ENCODE measurements at places on chromosomes 7 and 10.

GRCh38 chr7:22632674-22633073 lies 94.3 kb upstream of the IL6 start:
- no peak for DNase-seq

DNA sequence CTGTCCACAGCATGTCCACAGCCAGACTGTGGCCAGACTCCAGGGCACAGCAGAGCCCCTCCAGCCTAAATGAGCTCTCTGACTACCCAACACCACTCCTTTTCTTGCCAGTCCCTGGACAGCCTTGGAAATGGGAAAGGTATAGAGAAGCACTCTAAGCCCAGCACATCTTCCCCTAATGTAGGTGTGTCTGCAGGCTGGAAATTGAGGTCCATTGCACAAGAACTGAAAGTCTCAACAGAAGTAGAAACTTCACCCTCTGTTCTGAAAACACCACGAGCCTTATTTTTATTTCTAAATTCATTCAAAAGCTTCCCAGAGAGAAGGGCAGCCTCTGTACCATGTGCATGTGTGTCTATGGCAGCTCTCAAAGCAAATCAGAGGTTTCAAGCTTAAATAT lies 3.7 kb upstream of the KCNMA1 start:
- no peak for DNase-seq

- no peak for DNase-seq
These were observed 708 bp downstream of the KLHDC10 start for GRCh38 chr7:130070861-130071622.

DNA sequence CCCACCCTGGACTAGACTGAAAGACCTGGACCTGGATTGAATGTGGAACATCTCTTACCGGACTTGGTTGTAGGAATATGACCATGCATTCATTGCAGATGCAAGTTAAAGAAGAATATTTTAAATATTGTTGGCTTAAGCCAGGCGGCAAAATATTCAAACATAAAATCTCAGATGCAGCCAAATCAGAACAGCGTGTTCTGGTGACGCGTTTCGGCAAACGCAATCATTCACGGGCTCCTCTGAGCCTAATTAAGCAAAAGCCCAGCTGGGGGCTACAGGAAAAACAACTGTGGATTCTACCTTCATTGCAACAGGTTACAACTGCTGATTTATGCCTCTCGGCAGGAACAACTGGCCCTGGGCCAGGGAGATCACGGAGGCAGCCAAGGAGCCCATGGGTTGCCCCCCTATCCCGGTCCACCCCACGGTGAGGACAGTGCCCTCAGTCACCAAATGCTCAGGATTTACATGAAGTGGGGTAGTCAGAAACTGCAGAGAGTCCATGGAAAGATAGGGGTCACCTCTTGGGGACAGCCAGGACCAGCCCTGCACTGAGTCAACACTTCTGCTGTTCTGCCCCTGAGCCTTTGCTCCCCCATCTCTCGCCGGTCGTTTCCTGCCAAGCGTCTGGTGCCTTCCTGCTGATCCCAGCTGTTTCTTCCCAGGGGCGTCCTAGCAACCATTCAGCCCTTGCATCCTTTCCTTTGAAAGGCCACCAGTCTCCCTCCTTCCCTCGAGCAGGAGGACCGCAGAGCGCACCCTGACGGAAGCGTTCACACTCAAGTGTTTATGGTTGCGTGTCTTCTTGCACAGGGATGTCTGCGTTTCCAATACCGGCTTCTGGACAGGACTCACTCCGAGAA lies 64.4 kb upstream of the SFMBT2 start:
- no peak for DNase-seq

GRCh38 chr10:36048236-36048635 lies 406.1 kb upstream of the FZD8 start:
- no peak for DNase-seq

- no peak for DNase-seq
These were observed 316.6 kb upstream of the MAGI2 start for GRCh38 chr7:79770063-79770462.

GRCh38 chr7:2517026-2517425 lies 2.5 kb upstream of the LFNG start:
- no peak for DNase-seq

- no peak for DNase-seq
These were observed 1063.4 kb upstream of the GHITM start for GRCh38 chr10:83075815-83076355.

DNA sequence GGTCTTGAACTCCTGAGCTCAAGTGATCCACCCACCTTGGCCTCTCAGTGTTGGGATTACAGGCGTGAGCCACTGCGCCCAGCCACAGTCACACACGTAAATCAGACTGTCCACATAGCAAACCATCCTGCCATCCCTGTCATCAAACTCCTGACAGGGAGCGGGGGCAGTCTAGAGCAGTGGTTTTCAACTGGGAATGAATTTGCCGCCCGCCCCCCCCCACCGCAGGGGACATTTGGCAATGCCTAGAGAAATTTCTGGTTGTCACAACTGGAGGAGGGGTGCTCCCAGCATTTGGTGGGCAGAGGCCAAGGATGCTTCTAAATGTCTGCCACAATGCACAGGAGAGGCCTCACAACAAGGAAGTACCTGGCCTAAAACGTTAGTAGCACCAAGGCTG lies 24.1 kb downstream of the CAMK2G start:
- DNase-seq = no peak

DNA sequence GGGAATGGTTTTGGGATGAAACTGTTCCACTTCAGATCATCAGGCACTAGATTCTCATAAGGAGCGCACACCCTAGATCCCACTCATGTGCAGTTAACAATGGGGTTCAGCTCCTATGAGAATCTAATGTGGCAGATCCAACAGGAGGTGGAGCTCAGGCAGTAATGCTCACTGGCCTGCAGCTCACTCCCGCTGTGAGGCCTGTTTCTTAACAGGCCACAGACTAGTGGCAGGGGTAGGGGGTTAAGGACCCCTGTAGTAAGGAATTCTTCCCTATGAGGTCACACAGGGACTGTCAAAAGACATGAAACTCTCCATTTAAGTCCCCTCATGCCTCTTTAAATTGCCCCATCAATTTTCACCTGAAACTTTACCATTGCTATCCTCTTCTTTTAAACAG lies 8.0 kb downstream of the HGF start:
- no peak for DNase-seq

GRCh38 chr10:74883428-74883827 lies 57.0 kb downstream of the KAT6B start:
- DNase-seq = no peak

GRCh38 chr7:108292541-108292940 lies 162.4 kb upstream of the LAMB4 start:
- no peak for DNase-seq

GRCh38 chr7:114932991-114933390 lies 11.1 kb downstream of the MDFIC start:
- no peak for DNase-seq

DNA sequence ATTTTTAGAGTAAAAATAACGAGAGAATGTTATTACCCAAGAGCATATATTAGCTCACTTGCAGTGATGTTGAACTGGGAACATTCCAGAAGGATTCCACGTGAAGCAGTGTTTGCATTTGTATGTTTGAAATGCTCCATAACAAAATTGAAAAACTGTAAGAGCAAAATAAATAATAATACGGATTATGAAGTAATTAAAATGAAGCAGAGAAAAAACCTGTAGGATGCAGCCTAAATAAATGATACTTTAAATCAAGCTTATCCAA lies 203.3 kb downstream of the BAMBI start:
- no peak for DNase-seq

- DNase-seq = no peak
These were observed 9.4 kb upstream of the TES start for GRCh38 chr7:116200963-116201362.

GRCh38 chr10:122056431-122057094 lies 67.6 kb downstream of the TACC2 start:
- DNase-seq = no peak

DNA sequence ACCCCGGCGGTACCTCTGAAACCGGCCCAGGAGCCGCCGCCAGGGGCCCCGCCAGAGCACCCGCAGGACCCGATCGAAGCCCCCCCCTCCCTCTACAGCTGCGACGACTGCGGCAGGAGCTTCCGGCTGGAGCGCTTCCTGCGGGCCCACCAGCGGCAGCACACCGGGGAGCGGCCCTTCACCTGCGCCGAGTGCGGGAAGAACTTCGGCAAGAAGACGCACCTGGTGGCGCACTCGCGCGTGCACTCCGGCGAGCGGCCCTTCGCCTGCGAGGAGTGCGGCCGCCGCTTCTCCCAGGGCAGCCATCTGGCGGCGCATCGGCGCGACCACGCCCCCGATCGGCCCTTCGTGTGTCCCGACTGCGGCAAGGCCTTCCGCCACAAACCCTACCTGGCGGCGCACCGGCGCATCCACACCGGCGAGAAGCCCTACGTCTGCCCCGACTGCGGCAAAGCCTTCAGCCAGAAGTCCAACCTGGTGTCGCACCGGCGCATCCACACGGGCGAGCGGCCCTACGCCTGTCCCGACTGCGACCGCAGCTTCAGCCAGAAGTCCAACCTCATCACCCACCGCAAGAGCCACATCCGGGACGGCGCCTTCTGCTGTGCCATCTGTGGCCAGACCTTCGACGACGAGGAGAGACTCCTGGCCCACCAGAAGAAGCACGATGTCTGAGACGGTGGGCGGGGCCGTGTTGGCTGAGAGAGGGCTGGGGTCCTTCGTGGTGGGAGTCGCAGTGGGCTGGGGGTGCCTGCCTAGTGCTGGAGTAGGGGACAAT lies 3.8 kb downstream of the REPIN1 start:
- DNase-seq = no peak

Data from activated effector memory CD4-positive, alpha-beta T cell treated with anti-CD3 and anti-CD28 coated beads, Interleukin-2, amount 50 U/mL, for 16 hours (primary cell).